ENCODE measurements at places on chromosomes 2 and 18. TPM values are rescaled to one million over a fixed set of nuclear protein-coding genes. Genes with fewer than 3 reads are reported as not detected.

The ANKRD36 gene
- total RNA-seq = 11.5 TPM

The TTN gene
- 2.2 TPM for total RNA-seq

The TPO gene
- 1.3 TPM for total RNA-seq

The PJVK gene
- 1.9 TPM for total RNA-seq

The TYMS gene
- 3.8 TPM for total RNA-seq

The EVA1A gene
- total RNA-seq = 1.4 TPM

The KCNG2 gene
- 0.68 TPM for total RNA-seq

The TMEM214 gene
- total RNA-seq = 25.2 TPM

The CTDSP1 gene
- 53.1 TPM for total RNA-seq

The CCDC74B gene
- total RNA-seq = 11.0 TPM

The EFEMP1 gene
- 373 TPM for total RNA-seq

The TDRD15 gene
- total RNA-seq = not detected

DNA sequence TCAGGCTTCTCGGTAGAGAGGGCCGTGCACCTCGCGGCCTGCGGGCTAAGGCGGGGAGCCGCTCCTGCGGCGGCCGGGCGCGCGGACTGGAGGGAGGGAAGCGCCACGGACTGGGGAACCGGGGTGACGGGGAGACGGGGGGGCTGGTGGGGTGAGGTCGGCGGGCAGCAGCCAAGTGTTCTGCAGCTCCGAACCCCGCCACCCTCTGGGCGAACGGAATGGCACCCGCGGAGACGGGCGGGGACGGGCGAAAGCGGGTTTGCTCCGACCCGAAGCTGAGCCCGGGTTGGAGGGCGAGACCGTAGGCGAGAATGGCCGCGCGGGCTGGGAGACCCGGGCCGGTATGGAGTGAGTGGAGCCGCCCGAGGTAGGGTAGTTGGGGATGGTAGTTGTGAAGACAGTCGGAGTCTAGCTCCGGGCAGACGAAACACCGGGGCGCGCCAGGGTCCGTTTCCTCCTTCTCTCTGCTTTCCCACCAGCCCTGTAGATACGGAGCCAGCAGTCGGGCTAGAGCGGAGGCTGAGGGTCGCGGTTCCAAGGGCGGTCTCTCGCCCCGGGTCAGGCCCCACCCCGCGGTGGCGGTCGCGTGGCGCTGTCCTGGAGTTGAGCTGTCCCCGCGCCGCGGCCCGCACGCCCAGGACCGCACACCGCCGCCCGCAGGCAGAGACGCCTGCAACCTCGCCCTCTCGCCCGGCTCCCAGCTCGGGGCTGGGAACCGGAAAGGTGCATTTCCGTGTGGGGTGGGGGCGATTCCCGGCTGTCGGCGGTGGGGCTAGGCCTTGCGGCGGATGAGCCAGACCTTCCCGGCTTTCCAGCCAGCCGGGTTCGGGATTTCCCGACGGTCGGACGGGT is 160.3 kb upstream of the SIX2 start:
- H3K27me3 ChIP-seq = peaks cover 75% of the 10 kb centered on the region
- H3K36me3 ChIP-seq = no peaks in the 10 kb centered on the region
- peaks cover 18% of the 10 kb centered on the region for H3K4me1 ChIP-seq
- no peak overlapping the region for H3K4me3 ChIP-seq
- no peak for DNase-seq
- no peak overlapping the region for H3K27ac ChIP-seq

DNA sequence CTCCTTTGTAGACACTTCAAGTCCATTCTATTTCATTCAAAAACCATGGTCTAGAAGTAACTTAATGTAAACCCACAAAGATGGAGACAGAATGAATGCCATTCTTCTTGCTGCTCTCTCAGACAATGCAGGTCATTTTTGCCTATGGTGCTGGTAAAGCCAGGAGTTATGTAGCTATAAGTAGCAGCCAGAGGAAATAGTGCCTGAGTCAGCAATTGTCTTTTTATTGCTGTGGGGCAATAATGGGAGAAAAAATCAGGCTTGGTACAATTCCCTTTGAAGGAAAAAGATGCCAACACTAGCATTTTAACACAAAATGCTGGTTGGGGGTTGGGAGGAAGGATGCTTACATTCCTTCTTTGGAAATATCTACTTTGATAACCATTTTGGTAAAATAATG is 43.5 kb downstream of the SCN1A start:
- no peaks in the 10 kb centered on the region for H3K4me1 ChIP-seq
- H3K4me3 ChIP-seq = no peak overlapping the region
- DNase-seq = no peak
- no peak overlapping the region for H3K27ac ChIP-seq
- H3K27me3 ChIP-seq = no peaks in the 10 kb centered on the region

DNA sequence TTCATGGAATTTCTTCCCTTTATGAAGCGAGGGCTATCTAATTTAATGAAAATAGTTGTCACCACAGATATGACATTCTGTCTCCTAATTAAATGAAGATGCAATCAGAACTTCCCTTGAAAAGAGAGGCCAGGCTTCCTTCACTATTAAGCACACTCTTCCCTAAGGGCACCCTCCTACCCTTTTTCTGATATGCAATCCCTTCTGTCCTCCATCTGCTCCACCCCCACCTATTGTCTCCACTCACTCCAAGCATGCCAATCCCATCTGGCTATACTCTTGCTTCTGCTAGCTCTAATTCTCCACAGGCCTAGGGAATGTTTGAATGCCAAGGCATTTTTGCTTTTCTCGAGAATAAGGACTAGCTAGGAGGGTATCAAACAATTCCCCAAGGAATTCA is 818.4 kb upstream of the FSHR start:
- H3K4me3 ChIP-seq = no peak overlapping the region
- no peaks in the 10 kb centered on the region for H3K27me3 ChIP-seq
- no peak overlapping the region for H3K27ac ChIP-seq
- DNase-seq = no peak

- H3K4me3 ChIP-seq = no peak overlapping the region
- H3K36me3 ChIP-seq = no peaks in the 10 kb centered on the region
- no peak for DNase-seq
- H3K4me1 ChIP-seq = no peaks in the 10 kb centered on the region
These were observed 78.7 kb downstream of the GBX2 start for GRCh38 chr2:236089271-236090026.

- DNase-seq = no peak
- H3K36me3 ChIP-seq = no peaks in the 10 kb centered on the region
- H3K27me3 ChIP-seq = no peaks in the 10 kb centered on the region
- H3K4me3 ChIP-seq = no peak overlapping the region
- H3K27ac ChIP-seq = no peak overlapping the region
These were observed 400.7 kb downstream of the NBAS start for GRCh38 chr2:15160201-15160991.

DNA sequence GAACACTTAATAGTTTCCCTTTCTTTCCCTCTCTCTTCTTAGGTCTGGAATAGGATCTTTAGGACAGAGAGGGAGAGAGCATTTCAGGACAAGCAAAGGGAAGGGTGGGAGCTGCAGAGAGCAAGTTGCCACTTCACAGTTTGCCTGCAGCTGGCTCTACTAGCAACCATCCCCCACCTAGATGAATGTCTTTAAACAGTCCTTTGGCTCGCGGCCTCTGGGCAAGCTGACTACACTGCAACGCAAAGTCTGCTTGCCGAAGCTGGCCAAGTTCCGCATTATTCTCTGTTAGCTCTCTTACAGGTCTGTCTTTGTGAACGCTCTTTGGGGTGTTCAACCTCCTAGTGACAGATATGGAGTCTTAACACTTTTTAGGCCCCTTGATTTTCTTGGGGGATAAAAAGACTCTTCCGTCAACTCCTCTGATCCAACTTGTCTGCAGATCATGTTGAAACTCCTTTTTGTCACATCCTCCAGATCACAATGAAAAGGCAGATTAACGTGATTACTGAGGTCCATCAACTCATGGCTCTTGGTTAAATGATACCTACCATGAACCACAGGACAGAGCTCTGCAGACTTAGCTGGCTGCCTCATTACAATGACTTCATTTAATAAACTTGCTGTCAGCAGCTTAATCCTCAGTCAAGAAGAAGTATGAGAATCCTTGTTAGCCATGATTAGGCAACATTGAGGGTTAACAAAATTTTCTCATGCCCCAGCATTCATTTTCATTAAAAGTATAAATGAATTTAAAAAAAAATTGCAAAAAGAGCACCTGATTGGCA is 74.6 kb downstream of the SLC4A3 start:
- no peaks in the 10 kb centered on the region for H3K4me1 ChIP-seq
- no peaks in the 10 kb centered on the region for H3K36me3 ChIP-seq
- H3K27me3 ChIP-seq = peaks cover 4% of the 10 kb centered on the region
- H3K4me3 ChIP-seq = no peak overlapping the region
- H3K27ac ChIP-seq = no peak overlapping the region

DNA sequence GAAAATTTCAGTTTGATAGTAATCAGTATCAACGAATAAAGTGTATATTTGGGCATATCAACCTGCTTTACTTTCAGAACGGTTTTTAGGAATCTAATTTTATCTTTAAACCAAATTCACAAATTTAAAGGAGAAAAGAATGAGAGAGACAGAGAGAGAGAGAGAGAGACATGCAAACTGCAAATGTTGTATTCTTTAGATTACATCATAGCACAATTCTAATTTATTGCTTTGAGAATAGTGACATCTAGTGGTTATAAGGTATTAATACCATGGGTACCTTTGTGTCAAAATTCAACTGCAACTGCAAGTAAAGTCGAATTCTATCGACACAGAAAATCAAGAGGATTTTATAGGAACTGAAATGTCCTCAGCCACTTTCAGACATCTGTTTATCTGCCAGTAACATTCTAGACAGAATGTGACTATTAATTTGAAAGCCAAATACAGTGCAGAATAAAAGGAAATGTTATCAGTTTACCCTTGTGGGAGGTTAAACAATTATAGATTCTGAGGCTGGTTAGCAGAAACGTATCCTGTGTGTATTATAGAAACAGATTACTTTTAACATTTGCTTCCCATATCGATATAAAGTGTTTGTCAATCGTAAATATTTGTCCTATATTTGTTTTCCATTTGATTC is 529.8 kb upstream of the VRK2 start:
- H3K36me3 ChIP-seq = no peaks in the 10 kb centered on the region
- no peak overlapping the region for H3K4me3 ChIP-seq
- H3K27ac ChIP-seq = no peak overlapping the region
- H3K4me1 ChIP-seq = no peaks in the 10 kb centered on the region
- no peaks in the 10 kb centered on the region for H3K27me3 ChIP-seq

- no peaks in the 10 kb centered on the region for H3K4me1 ChIP-seq
- no peak overlapping the region for H3K4me3 ChIP-seq
- H3K27ac ChIP-seq = no peak overlapping the region
- no peaks in the 10 kb centered on the region for H3K27me3 ChIP-seq
These were observed 283.3 kb downstream of the DCDC2C start for GRCh38 chr2:3986530-3987258.

DNA sequence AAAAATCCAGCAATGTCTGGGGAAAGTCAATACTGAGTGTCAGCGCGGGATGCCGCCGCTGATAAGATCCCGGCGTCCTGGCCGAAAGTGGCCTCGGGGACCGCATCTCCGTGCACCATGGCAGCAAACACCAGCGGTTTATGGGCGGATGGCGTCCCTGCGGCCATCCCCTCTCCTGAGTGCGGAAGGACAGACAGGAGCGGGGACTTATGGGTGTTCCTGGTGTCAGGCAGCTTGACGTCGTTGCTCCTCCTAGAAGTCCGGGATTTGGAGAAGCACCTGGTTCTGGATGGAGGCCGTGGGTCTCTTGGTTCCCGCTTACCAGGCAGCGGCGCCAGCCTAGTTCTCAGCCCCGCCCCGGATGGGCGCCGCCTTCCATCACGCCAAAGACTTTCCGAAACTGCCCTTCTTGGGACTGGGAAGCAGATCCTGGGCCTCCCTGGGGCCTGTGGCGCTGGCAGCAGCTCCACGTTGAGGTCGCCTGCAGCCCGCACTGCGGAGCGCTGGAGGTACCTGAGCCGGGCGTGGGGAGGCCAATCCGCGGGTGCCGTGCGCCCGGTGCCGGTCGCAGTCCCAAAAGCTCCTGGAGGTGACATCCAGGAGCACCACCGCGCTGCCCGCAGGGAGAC is 119.1 kb downstream of the CCDC74A start:
- no peak overlapping the region for H3K4me3 ChIP-seq
- no peak for DNase-seq
- no peaks in the 10 kb centered on the region for H3K36me3 ChIP-seq
- no peaks in the 10 kb centered on the region for H3K27me3 ChIP-seq
- no peaks in the 10 kb centered on the region for H3K4me1 ChIP-seq
- H3K27ac ChIP-seq = no peak overlapping the region

DNA sequence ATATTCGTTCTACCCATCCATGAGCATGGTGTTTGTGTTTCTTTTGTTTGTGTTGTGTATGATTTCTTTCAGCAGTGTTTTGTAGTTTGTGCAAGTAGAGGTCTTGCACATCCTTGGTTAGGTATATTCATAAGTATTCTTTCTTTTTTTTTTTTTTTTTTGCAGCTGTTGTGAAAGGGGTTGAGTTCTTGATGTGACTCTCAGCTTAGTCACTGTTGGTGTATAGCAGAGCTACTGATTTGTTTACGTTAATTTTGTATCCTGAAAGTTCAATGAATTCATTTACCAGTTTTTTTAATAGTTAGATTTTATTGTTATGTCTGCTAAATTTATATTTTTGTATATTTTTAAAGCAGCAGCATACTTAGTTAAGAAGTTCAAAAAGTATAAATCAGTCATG is 834.4 kb upstream of the NRXN1 start:
- H3K4me1 ChIP-seq = no peaks in the 10 kb centered on the region
- no peaks in the 10 kb centered on the region for H3K27me3 ChIP-seq
- no peak overlapping the region for H3K4me3 ChIP-seq

DNA sequence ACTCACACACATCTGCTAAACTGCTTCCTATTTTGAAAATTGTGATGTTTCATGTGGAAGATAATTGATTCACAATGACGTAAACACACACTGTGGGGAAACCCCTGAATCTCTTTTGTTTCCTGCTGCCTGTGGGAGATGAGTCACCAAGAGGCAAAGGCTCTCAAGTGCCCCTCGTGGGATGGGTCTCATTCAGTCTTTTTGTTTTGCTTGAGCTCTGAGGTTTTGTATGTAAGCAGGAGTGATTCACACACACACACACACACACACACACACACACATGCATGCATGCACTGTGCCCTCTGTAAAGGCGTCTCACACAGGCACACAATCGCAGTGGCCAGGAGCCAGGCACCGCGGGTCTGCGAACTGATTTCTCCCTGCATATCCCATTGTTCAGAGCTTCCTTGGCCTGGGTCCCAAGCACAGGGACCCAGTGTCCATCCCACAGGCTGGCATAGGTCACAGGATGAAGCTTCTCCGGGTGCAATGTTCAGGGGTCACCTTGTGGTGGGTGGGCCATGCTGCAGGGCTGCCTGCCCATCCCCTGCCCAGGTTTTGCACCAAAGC is 12.1 kb upstream of the ARHGEF4 start:
- no peak for DNase-seq
- H3K4me3 ChIP-seq = no peak overlapping the region
- no peaks in the 10 kb centered on the region for H3K4me1 ChIP-seq
- H3K27ac ChIP-seq = no peak overlapping the region
- no peaks in the 10 kb centered on the region for H3K27me3 ChIP-seq

DNA sequence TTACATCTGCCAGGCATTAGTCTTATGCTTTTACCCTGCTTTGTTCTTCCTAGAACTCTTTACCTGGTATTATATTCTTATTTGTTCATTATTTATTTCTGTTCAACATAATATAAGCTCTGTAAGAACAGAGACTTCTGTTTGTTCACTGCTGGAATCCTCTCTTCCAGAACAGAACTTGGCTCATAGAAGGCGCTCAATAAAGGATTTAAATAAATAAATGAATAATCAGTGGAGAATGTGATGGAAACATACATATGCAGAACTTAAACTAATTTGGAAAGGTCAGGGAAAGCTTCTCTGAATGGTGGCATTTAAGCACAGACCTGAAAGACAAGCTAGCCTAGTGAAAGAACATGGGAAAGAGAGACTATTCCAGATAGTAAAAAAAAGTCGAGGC is 24.3 kb downstream of the NCKAP1 start:
- H3K27ac ChIP-seq = no peak overlapping the region
- H3K27me3 ChIP-seq = no peaks in the 10 kb centered on the region
- H3K4me3 ChIP-seq = no peak overlapping the region
- DNase-seq = no peak
- no peaks in the 10 kb centered on the region for H3K36me3 ChIP-seq

- no peaks in the 10 kb centered on the region for H3K27me3 ChIP-seq
These were observed 261.1 kb upstream of the RAB12 start for GRCh38 chr18:8348051-8348720.

All from adrenal gland (tissue), 19 donors.